Esophagus mucosa (tissue), 1 donor: ENCODE measurements at places on chromosomes 5 and 9. TPM values are rescaled to one million over a fixed set of nuclear protein-coding genes. Genes with fewer than 3 reads are reported as not detected.

The ASS1 gene
- 101 TPM for total RNA-seq

The MARCOL gene
- not detected for total RNA-seq

The IL3 gene
- not detected for total RNA-seq

The HRH2 gene
- total RNA-seq, result 0.76 TPM

The WDR38 gene
- not detected for total RNA-seq

The ENG gene
- 14.3 TPM for total RNA-seq

The PCDHA7 gene
- 0.08 TPM for total RNA-seq

The GALNT12 gene
- total RNA-seq, result 16.6 TPM

The DAPK1 gene
- total RNA-seq, result 5.4 TPM

The SLC45A2 gene
- total RNA-seq, result not detected

The PCDHB15 gene
- 0.44 TPM for total RNA-seq

The RABGAP1 gene
- 39.6 TPM for total RNA-seq

The GPX3 gene
- total RNA-seq, result 125 TPM

The MED27 gene
- 17.9 TPM for total RNA-seq

The CCL28 gene
- 7.0 TPM for total RNA-seq

The NR2F1-AS1 gene
- 0.84 TPM for total RNA-seq

The NR4A3 gene
- total RNA-seq, result 0.24 TPM

The PCDHA10 gene
- 0.08 TPM for total RNA-seq

The ANKRD31 gene
- total RNA-seq, result 0.32 TPM

The TMC1 gene
- 3.3 TPM for total RNA-seq

The DIRAS2 gene
- total RNA-seq, result not detected

The CYLC2 gene
- not detected for total RNA-seq

The OSTF1 gene
- 114 TPM for total RNA-seq

The STC2 gene
- 8.7 TPM for total RNA-seq

The REEP2 gene
- total RNA-seq, result 0.36 TPM

The CD180 gene
- 0.24 TPM for total RNA-seq

The DNLZ gene
- total RNA-seq, result 12.1 TPM

The PRSS3 gene
- total RNA-seq, result 107 TPM

The IL33 gene
- 30.9 TPM for total RNA-seq
